Stimulated activated CD4-positive, alpha-beta T cell treated with anti-CD3 and anti-CD28 coated beads, Interleukin-1b, Interleukin-23, amount 100 ng/mL, for 48 hours (primary cell): ENCODE measurements at places on chromosomes 3 and 15.

DNA sequence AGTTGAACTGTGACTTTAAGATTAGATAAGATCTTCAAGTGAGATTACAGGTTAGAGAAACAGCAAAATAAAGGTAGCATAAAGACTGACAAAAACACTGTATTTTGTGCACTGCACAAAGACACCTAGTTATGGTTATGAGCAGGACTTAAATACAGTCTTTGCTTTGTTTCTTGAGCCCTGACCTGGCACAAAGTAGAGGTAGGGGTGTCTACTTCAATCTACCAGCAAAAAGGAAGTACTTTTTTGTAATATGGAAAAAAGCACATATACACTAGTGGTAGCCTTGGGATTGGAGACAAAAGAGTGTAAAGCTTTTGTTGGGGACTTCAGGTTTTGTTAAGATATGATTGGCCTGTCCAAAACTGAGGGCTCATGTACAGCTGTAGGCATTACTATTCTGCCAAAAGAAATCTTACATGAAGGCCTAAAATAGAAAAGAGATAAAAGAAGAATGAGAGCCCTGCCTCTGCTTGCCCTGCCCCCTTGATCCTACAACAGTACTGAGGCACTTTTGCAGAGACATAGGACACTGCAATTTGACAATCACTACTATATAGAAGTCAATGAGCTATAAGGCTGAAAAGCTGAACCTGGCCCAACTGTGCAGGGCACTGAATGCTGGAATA lies 194.3 kb downstream of the CBLB start:
- no peak for DNase-seq

DNA sequence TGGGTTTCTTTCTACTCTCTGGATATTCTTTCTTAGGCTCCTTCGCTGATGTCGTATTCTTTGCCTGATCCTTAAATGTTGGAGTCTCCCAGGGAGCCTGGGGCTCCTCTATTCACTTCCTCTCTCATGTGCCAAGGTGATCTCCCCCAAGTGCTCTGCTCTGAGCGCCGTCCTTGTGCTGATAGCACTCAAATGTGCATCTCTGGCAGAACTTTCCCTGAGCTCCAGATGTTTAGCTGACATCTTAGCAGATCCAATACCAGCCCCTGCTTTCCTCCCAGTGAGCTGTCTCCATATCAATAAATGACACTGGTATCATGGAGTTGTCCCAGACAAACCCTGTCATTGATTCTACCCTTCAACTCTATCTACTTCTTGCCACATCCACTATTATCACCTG lies 62.4 kb downstream of the NTRK3 start:
- DNase-seq: no peak

DNA sequence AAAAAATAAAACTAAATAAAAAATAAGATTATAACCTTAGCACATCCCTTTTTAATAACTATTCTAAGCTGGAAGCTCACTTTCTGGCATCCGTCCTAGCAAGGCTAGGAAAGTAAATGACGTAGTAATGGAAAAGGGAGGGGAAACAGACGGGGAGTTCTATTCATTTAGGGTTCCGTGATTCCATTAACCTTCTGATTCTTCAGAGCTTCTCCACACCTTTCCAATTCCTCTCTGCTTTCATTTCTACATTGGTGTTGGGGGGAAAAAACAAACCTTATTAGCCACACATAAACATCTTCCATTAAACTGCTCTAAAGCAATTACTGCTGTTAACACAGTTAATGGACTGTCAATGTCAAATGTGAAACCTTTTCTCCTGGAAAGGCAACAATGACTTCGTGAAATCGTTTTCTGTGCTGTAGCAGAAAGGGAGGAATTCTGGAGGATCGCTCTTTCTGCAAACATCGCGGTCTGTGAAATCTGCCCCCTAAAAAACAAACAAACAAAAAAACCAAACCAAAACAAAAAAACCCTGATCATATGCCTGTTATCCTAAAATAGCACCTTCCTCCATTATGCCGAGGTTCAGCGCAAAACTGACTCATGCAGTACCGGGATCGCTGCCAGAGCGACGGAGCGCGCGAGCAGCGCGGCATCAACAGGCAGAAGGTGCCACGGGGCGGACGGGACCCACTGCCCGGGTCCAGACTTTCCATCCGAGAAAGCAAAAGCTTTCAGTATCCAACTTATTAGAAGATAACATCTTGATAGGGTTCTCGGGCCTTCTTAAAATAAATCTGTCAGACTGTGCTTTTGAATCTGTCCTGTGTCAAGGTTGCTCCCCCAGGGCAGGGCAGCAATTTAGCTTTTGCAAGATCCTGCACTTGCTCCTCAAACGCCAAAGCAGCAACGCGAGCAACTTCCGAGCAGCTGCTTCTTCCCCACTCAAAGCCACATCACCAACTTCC lies 156.2 kb downstream of the FGF12 start:
- DNase-seq: peak; percentile 4

DNA sequence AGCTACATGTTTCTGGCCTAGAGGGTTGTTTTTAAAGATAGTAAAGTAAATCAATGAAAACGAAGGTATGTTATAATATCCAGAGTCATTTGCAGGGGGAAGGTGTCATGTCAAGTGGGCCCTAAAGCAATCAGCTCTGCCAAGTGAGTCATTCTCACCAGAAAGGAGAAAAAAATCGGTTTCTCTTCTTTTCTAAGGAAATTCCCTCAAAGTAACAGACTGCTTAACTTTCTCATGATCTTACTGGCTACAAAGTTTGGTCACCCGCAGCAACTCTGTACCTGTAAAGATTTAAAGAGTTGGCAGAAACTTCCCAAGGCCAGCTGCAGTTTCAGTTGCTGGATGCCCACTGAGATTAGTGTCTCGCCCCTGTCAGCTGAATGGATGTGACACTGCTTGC lies 5.5 kb upstream of the FSIP1 start:
- no peak for DNase-seq

DNA sequence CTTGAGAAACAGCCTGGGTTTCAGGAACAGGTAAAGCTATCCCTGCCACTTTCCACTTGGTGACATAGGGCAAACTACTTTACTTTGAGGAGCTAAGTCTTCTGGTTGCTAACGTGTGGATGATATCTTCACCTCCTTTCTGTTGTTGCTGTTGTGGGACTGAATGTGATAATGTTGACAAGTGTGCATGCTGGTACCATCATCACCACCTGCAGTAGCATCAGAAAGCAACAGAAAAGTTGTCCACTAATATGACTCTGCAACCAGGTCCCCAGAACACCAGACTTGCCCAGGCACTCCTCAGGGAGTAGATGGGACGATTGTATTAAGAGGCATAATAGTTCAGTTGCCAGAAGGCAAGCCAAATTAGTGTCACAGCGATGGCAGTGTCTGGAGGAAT lies 203.2 kb upstream of the MCTP2 start:
- DNase-seq: no peak
